ENCODE measurements at places on chromosomes 1 and 21.

GRCh38 chr1:169610108-169610507 lies 19.8 kb downstream of the SELP start:
- DNase-seq, result no peak

DNA sequence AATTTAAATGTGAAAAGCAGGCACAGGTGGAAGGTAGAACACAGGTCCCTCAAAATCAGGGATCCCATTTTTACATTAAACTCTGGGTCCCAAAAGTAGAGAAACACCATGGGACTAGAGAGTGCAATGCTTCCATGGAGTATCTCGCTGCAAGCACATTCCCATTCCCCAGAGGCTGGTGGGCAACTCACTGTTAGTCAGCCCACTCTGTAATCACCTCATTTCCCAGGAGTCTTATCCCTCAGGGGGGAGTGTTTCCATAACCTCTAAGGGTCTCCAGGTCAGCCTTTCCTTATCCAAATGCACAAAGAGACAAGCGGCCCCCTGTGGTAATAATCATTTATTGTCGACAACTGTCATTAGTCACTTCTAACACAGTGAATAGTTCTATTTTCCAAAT lies 490.1 kb upstream of the LRRC7 start:
- no peak for DNase-seq

- DNase-seq, result peak; percentile 5
Measured at GRCh38 chr1:13824626-13825025, 124.6 kb downstream of the PRDM2 start.

GRCh38 chr21:42939582-42940413 lies 14.4 kb upstream of the ERVH48-1 start:
- peak; percentile 1 for DNase-seq

GRCh38 chr1:89739844-89740216 lies 81.0 kb upstream of the LRRC8D start:
- DNase-seq, result no peak

DNA sequence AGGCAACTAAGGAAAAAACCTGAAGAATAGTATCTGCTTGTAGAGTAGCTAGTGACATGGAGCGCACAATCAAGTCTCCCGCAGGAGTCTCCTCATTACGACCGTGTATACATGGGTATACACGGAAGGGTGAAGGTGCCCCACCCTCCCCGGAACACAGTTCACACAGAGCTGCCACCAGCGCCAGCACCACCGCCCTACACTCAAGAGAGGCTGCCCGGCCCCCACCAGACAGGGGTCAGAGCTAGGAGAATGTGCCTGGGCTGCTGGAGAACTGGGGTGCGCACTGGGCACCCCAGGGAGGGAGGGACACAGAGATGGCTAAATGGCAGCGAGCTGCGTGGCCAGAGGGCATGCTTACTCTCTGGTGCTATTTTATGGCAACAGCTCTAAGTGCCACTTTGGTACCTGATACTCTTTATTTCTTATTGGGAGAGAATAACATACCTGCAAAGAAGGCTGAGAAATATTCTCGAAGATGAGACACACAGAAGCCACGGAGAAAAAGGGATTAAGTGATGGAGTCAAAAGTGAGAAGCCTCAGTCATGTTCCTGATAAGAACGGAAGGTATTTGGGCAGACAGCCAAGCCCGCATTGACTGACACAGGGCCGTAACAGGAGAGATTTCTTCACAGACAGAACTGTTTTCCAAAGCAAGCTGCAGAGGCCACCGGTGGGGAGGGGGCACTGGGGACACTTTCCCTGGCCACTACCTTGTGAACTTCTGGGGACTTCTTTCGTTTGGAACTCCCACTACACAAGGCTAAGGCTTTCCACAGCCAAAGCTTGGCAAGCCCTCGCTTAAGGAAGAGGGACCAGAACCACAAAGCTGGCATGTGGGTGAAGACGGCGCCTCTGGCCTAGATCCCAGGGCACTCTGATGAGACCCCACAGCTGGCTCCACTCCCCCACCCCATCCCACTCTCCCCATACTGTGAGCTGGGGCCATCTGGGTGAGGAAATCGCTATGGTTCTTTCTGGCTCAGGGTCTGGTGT lies 108.0 kb downstream of the PGBD5 start:
- DNase-seq, result no peak

GRCh38 chr1:14350197-14350596 lies 248.3 kb upstream of the KAZN start:
- DNase-seq, result no peak

GRCh38 chr1:85062425-85063026 lies 14.2 kb upstream of the MCOLN3 start:
- no peak for DNase-seq

DNA sequence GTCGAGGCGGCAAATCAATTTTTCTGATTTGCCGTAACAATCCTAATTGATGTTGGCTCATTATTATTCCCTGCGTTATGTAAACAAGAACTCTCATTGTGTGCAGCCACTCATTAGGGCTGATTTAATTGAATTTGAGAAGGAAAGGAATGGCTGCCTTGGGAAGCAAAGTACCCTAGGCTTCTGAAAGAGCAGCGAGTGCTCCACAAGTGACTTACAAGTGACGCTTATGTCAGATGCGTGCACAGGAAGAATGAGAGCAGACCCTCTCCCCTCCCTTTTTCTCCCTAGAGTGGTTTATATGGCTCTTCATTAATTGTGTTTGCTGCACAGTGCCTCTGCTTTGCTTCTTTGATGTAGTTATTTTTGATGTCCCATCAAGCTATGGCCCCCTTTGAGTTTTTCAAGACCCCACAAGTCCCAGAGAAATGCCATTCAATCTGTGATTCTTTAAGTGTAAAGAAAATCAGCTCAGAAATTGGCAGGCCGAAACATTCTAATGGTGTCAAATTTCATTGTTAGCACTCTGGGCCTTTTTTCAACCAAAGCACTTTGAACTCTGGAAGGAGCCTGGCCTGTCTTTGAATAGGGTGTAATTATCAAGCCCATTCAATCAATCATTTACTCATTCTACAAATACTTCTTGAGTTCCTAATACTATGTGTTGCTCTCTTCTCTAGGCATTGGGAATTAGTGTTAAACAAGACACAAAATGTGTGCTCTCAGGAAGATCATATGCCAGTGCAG lies 86.8 kb upstream of the VAV3 start:
- no peak for DNase-seq

DNA sequence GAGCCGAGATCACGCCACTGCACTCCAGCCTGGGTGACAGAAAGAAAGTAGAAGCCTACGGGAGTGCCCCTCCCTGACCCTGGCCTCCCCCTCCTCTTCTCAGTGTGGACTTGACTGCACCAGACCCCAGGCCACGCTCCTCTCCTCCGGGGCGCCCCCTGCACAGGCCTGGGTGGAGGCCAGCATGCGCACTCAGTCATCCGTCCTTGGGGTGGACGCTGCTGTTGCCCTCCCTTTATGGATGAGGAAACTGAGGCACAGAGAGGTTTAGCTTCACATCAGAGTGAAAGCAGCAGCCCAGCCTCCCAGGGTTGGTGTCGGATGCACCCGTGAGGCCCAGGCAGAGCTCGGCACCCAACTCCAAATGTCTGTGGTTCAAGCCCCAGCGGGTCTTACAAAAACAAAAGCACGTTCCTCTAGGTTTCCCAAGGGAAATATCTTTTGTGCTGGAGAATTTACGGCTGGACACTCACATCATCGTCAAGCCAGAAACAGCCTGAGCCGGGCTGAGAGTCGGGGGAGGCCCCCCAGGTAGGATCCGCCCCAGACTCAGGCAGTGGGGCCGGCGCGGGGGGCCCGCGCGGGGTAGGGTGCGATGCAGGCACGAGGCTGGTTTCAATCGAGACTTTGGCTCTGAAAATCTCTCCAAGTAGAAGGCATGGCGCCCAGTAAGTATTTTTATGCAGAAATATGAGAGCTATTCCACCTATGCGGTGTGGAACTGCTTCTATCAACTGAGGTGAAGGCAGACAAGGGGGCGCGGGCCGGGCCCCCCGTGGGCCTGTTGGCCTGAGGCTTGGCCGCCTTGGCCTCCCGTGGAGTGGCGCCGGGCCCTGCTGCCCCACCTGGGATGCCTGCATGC lies 36.6 kb downstream of the MORN1 start:
- no peak for DNase-seq

- DNase-seq, result no peak
Measured at GRCh38 chr1:172939475-172939874, 111.3 kb downstream of the TNFSF18 start.

- no peak for DNase-seq
Measured at GRCh38 chr1:228272331-228272791, 64.5 kb downstream of the OBSCN start.

DNA sequence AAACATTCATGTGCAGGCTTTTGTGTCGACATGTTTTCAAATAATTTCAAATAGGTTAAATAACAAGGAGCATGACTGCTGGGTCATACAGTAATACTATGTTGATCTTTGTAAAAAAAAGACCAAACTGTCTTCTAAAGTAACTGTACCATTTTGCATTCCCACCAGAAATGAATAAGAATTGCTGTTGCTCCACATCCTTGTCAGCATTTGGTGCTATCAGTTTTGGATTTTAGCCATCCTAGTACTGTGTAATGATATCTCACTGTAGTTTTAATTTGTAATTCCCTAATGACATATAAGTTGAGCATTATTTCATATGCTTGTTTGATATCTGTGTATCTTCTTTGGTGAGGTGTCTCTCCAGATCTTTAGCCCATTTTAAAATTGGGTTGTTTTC lies 11.6 kb downstream of the UROD start:
- DNase-seq, result no peak

DNA sequence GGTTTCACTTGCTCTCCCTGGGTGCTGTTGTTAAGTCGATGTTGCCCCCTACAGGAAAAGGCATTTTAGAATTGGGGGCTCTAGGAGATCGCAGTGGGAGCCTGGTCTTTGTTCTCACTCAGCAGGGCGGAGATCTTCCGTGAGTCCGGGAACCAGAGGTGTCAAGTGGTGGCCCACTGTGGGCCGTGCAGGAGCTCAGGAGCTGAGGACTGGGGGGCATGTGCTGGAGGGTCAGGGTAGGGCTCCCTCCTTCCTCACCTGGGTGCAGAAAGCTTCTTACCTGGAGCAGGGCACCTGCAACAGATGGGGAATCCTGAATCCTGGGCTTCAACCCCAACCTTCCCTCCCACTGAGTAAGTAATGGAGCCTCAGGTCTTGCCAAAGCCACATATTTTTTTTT lies 392.7 kb downstream of the NPHP4 start:
- no peak for DNase-seq

DNA sequence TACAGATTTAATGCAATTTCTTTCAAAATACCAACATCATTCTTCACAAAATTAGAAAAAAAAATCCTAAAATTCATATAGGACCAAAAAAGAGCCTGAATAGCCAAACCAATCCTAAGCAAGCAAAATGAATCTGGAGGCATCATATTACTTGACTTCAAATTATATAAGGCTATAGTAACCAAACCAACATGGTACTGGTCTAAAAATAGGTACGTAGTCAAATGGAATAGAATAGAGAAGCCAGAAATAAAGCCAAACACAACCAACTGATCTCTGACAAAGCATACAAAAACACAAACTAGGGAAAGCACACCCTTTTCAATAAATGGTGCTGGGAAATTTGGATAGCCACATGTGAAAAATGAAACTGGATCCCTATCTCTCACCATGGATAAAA lies 112.3 kb upstream of the TSPAN2 start:
- no peak for DNase-seq

- no peak for DNase-seq
Measured at GRCh38 chr1:90100566-90100965, 105.7 kb downstream of the ZNF326 start.

DNA sequence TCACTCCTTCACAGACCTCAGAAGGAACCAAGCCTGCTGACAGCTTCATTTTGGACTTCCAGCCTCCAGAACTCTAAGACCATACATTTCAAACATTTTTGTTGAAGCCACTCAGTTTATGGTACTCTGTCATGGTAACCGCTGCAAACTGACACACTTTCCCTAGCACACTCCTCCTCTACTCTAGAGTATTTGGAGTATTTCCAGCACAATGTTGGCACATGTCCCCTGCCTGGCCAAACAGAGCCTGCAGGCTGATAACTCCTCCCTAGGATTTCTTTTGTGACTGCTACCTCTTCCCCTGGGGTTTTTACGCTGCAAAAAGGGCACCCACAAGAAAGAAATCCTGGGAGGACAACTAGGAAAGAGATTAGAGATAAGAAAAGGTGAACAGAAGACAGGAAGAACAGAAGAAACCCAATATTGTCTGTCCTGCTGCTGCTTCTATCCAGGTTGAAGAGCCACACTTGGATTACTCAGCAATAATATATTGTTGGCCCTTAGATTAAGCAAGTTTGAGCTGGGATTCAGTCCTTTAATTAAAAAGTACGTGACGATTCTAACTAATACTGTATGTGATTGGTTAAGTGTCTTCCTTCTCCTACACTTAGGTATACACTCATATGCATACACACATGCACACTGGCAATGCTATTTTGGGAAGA lies 844.1 kb downstream of the LTN1 start:
- DNase-seq, result no peak

GRCh38 chr1:93093332-93094006 lies 14.4 kb downstream of the MTF2 start:
- DNase-seq, result no peak

GRCh38 chr1:230109895-230110667 lies 43.0 kb downstream of the GALNT2 start:
- peak; percentile 85 for DNase-seq

GRCh38 chr1:31689854-31690253 lies 14.0 kb downstream of the COL16A1 start:
- DNase-seq, result no peak

DNA sequence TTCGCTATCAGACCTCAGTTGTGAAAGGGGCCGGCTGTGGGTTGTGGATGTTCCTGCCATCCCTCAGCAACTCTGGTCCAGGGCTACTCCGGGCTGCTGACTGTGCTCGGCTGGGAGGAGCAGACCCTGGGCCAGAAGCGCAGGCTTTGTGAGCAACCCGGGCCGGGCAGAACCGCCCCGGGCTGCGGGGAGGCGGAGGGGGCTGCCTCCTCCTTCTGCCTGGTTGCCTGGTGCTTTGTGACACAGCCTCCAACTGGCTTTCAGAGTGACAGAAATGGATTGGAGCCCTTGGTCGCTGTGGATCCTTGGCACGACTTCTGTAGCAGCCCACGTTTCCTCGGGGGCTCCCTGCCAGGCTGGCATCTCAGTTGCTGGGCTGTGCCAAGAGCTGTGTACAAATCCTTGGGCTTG lies 10.0 kb downstream of the DRAXIN start:
- DNase-seq, result no peak

- DNase-seq, result no peak
Measured at GRCh38 chr1:66048011-66048410, 255.3 kb downstream of the PDE4B start.

GRCh38 chr1:5847013-5847659 lies 145.1 kb downstream of the NPHP4 start:
- DNase-seq, result no peak

Data from GM13976 (cell line).